ENCODE measurements at places on chromosomes 2 and 18. TPM values are rescaled to one million over a fixed set of nuclear protein-coding genes. Genes with fewer than 3 reads are reported as not detected.
A peak's percentile ranks its signal among the peaks of the same experiment; 100 is the strongest.

ADAM23 gene
- 0.24 TPM for total RNA-seq

UPP2 gene
- total RNA-seq, result not detected

NDUFS1 gene
- 65.7 TPM for total RNA-seq

PDE1A gene
- 2.6 TPM for total RNA-seq

ZNF532 gene
- total RNA-seq, result 31.1 TPM

DLGAP1 gene
- total RNA-seq, result 4.7 TPM

MATN3 gene
- 0.34 TPM for total RNA-seq

GRCh38 chr2:121707344-121707919 is 29.2 kb downstream of the NIFK start:
- DNase-seq, result no peak

- DNase-seq, result no peak
Observed at GRCh38 chr2:103152556-103152955, 390.7 kb downstream of the TMEM182 start.

- DNase-seq, result no peak
Observed at GRCh38 chr18:46073474-46074331, 1.6 kb upstream of the PSTPIP2 start.

DNA sequence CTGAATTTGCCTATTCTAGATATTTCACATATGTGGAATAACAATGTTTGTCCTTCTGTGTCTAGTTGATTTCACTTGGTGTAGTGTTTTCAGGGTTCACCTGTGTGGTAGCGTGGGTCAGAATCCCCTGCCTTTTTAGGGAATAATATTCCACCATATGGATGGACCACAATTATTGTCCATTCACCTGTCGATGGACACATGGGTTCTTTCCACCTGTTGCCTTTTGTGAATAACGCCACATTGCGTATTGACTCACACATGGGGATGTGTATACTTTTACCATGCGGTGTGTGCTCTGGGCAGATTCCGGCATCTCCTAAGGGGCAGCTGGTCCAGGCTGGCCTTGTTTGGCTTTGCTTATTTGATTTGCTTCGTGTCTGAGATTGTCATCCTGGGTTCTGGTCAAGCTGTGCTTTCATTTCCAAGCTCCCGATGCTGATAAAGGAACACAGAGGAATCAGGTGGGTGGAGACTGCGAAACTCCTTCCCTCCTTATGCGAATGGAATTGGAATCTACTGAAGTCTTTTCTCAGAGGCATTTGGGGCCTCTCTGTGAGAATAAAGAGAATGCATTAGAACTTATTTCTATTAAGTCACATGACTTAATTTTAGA is 18.9 kb upstream of the ALLC start:
- no peak for DNase-seq

- DNase-seq, result no peak
Observed at GRCh38 chr2:216784456-216784855, 75.4 kb downstream of the TNP1 start.

GRCh38 chr2:215796140-215796855 is 217.1 kb downstream of the MREG start:
- DNase-seq, result no peak

GRCh38 chr18:58316396-58317342 is 272.6 kb downstream of the NEDD4L start:
- no peak for DNase-seq

DNA sequence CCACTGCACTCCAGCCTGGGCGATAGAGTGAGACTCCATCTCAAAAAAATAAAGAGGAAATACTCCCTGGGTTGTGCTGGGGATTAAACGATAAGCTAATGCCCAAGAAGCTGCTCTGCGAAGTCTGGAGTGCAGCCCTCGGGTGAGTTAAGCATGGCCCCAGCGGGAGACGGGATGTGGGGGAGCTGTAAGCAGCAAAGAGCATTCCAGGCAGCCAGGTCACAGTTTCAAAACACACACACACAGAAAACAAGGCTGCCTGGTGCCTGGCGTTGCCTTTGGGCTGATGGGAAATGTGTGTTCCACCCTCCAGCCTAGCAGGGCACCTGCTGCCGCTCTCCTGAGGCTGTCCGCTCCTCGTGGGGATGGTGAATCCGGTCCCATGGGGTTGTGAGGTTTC is 24.1 kb downstream of the ODC1 start:
- no peak for DNase-seq

DNA sequence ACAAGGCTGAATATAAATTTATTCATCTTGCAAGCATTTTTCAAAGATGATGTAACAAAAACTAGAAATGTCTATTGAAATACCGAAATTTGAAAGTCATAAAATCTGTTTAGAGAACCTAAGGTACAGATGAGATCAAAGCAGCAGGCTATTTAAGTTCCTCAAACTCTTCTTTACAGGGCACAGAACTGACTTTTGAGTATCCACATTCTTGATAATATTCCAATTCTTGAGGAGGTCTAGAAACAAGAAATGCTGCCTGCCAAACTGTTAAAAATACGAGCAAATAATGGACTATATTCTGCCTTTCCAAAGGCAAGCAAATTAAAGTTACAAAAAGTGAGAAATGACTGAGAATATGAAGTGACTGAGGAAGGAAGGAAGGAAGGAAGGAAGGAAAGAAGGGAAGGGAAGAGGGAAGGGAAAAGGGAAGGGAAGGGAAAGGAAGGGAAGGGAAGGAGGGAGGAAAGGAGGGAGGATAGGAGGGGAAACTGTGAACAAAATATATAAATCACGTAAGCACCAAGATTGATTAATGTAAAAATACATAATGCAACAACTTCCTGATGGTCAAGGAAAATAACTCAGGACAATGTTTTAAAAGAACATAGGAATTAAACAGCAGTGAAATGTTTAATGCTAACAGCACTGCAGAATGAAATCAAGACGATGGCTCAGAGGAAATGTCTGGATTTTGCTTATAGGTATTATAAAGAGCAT is 248.9 kb upstream of the HNRNPA3 start:
- DNase-seq, result no peak

GRCh38 chr18:8286303-8286702 is 322.9 kb upstream of the RAB12 start:
- DNase-seq, result no peak

DNA sequence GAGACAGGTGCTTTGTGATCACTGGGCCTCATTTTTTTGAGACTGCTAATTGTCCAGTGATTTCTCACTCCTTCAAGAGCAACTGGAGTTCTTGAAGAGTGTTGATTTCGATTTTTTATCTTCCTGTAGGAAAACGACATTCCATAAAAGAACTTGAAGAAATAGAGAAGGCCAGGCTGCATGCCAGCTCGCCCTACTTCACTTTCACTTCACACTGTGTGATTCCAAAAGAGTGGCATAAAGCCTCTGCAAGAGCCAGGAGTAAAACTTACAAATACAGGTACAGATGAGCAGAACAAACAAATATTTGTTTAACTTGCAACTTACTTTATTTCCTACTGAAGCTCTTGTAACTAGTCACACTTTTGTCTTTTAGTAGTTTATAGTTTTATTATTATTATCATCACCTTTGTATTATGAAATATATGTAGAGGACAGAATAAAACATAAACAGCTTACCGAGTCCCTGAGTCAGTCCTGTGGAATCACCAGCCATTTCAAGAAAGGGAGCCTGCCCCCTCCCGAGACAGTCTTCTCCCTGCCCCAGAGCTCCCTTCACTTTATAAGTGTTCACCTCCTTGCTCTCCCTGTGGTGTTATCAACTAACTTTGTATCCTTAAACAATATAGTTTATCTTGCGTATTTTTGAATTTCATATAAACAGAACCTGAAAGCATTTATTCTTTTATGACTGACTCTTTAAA is 8.7 kb downstream of the FAM228A start:
- DNase-seq, result no peak

DNA sequence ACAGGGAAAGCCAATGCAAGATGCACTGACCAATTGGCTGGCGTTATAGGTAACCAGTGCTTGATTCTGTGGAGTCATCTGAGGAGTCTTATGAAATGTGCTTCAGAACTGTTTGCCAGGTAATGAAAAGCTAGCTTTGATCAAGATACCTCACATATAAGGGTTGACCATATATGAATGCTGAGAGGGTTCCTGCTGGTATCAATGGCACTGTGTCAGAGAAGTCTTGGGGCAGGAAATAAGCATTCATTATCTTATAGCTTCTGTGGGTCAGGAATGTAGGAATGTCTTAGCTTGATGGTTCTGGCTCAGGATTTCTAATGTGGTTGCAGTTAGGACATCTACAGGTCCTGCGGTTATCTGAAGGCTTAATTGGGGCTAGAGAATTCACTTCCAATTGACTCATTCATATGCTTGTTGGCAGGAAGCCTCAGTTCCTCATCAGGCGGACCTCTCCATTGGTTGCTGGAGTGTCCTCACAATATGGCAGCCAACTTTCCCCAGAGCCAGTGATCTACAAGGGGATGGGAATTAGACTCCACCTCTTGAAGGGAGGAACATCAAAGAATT is 22.1 kb upstream of the TCF7L1 start:
- no peak for DNase-seq

- no peak for DNase-seq
Observed at GRCh38 chr2:199118673-199119112, 339.0 kb downstream of the SATB2 start.

DNA sequence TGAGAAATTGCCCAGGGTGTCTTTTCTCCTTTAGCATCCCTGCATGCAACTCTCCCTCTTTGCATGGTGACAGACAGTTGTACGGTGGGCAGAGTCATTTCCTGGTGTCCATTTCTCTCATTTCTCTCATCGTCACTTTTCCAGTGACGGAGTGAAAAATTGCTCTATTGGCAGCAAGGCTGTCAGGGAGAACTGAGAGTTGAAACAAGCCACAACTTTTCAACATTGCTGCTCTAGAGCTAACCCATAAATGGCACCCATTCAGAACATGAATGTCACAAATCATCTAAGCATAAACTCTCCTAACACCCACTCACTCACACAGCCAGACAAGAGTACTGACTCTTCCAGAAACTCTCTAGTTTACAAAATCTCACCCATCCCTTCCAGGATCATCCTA is 55.7 kb downstream of the ZC3H8 start:
- no peak for DNase-seq

GRCh38 chr2:64899081-64899865 is 89.9 kb upstream of the SLC1A4 start:
- DNase-seq, result no peak

- no peak for DNase-seq
Observed at GRCh38 chr2:144514616-144515091, 5.3 kb downstream of the ZEB2 start.

- peak; percentile 76 for DNase-seq
Observed at GRCh38 chr2:55232863-55233657, 572 bp downstream of the RPS27A start.

GRCh38 chr2:233764761-233765160 is 4.7 kb downstream of the UGT1A1 start:
- no peak for DNase-seq

DNA sequence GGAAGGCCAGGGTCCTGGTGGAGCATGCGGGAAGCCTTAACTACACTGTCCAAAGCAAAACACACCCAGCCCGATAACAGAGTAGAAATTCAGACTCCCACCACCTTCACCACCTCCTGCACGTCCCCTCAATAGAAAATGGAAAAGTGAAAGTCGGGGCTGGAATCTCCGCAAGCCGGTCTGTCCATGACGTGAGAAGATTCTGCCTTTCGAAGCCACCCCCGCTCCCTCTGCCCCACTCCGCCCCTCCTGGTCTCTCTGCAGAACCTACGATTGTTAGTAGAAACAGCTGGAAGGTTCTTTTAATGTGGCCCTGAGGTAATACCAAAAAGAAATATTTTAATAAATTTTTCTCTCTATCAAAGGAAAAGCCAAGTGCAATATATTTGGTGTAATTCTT is 116.4 kb downstream of the GBX2 start:
- no peak for DNase-seq

- no peak for DNase-seq
Observed at GRCh38 chr2:229237270-229237669, 33.8 kb downstream of the PID1 start.

DNA sequence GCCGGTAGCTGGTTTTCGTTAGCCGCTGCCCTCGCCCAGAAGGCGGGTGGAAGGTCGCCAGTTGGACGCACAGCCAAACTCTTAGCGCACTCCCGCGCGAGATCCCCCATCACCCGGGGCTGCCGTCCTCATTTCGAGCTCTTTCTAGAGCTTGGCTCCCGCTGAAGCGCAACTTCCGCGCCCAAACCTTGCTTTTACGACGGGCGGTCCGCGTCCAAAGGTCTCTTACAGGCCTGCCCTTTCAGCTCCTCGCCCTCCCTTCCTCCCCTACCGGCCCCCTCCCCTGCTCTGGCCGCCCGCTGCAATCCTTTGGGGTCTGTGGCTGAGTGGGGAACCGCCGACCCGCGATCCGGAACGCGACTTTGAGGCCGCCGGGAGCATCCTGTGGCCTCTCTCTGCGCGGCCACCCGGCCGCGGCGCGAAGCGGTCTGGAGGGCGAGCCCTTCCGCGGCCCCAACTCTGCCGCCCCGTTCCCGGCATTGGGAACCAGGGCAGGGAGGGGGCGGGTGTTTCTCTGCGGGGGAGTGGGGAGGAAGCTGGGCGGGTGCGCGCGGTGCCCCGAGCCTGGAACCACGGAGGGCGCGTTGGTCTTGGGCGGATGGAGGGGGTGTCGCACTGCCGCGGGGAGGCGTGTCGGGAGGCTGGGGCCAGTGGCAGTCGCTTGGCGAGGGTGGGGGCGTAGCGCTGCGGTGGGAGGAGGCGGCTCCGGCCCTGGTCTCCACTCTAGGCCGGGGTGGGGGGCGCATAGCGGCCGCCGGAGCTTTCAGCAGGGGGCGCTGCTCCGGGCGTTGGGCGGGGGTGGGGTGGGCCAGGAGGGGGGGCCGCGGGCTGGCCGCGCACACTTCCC is at the start of gene GDF7:
GDF7 (plus strand) TSS at position 841 of the 847 bp plus-strand sequence. CDS start 96 bp downstream, outside the sequence.
- DNase-seq, result no peak

DNA sequence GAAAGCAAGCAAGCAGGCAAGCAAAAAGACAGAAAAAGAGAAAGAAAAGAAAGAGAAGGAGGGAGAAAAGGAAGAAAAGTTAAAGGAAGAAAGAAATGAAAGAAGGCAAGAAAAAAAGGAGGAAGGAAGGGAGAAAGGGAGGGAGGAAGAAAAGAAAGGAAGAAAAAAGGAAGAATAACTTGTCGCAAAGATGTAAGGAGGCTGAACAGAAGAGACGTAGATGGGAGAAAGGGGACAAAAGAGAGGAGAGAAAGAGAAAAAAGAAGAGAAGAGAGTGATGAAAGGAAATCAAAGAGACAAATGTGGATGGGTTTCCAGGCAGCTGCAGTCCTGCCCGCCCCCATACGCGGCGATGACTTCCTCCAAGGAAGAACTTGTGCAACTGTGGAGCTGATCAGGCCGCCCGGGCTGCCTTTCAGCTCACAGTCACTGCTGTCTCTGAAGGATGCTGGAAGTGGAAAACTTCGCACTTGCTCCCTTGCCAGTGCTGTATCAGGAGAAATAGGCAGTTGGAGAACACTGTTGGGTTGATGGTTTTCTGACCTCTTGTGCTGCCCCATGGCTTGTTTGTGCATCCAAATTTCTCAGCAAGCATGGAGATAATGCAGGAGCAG is 52.9 kb downstream of the TRIB2 start:
- no peak for DNase-seq

Measured in suprapubic skin (tissue), 4 donors.